ENCODE measurements at places on chromosomes 3 and 15.

DNA sequence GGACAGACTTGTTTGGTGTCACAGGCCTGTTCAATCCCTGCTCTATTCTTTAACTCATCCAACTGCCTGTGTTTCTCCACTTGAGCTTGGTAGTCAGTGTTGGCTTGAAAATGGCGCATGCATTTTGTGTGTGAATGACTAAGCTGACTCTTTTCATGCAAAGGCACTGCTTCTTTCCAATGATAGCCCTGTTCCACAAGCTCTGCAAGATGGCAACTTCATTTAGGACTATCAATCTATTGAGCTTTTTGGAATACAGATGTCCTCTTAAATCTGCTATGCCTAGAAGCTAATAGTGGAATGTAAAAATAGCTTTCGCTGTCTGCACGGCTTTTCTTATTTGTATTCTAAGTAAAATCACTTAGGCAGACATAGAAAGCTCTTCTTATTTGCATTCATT is 33.6 kb upstream of the SYNPR start:
- DNase-seq, result no peak

DNA sequence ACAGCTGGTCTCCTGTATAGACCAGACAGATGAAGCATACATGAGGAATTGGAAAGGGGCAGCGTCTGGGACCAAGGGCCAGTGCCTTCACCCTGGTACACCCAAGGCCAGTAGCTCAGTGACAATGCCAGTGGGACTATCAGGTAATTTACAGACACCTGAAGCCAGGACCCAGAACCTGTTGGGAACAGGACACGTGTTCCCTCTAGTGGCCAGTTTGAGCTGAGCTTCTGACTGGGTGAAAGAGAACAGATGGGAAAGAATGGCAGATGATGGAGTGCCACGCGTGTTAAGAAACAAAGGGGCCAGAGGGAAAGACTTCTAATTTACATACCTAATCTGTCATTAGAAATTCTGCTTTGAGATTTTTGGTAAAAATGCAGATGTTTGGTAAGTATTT is 5.1 kb upstream of the SLC25A38 start:
- no peak for DNase-seq

DNA sequence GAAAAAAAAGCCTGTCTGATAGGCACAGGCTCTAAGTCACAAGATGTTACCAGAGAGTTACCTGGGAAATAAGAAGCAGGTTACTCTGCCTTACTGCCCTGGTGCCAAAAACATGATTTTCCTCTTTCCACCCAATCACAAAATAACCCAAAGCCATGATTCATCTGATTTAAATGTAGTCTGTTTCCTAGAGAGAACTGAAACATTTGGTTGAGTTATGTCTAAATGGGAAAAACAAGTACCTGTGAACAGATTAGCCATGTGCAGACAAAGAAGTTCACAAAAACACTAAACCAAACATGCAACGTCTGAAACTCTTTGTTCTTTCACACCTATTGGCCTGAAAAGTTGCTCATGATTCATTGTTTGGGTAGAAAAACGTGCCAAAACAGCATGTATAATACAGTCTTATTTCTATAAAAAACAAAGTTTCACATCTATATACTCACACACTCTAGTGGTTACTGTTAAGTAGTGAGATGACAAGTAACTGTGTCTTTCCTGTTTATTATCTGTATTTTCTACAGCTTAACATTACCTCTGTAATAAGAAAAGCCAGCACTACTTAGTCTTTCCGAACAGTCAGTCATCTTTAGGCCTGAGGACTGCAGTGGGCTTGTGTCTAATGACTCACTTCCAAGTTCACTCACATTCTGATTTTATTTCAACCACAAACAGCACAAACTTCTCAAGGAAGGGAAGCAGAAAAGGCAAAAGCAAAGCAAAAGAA is 30.2 kb downstream of the FAM174B start:
- DNase-seq, result peak; percentile 30

- no peak for DNase-seq
Observed at GRCh38 chr15:82580713-82581112, 40.5 kb upstream of the RPS17 start.

GRCh38 chr15:89781891-89782618 is 5.9 kb downstream of the MESP2 start:
- peak; percentile 24 for DNase-seq

DNA sequence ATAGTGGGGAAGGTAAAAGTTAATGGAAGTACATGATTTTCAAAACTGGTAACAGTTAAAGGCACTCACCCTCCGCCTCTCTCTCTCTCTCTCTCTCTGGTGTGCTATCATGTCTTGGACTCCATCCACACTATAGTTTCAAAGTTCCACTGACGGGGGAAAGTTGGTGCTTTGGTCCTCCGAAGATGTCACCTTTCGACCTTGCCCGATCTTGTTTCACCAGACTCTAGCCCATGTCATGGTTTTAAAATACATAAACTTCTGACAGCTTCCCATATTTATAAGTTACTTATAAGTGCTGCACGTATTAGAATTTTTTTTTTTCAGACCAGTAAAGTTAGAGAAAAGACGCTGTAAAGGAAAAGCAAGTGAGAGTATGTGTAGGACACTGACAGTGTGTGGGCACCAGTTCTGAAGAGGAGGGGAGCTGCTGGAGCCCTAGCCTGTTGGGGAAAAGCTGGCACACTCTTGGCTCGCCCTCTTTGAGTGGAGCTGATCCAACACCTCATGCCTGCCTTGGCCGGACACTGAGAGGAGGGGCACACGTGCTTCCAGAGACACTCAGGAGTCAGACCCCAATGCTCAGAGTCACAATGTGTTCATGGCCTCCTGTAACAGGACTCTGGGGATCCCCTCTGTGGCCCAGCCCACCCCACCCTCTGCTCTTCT is 200.5 kb upstream of the TPM1 start:
- DNase-seq, result no peak

DNA sequence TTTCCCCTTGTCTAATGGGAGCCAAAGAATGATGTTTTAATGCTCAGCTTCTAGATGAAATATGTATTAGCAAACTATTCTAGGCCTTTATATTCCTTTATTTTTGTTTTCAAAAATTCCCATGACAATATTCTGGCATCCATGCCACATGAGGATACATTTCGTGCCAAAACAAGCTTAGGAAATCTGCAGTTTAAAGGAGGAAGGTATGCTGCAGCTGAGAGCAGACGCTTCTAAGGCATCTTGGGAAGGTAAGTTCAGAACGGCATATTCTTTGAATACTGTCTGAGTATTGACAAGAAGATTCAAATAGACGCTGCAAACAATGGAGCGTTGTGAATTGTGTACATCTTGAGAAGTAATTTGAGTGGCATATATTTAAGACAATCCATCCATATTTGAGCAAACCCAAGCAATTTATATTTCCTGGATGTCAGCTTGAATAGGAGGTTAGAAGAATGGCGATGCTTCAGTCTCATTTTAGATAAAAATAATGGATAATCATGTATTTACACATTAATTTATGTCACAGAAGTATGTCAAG is 158.6 kb downstream of the RAP2B start:
- DNase-seq, result no peak

DNA sequence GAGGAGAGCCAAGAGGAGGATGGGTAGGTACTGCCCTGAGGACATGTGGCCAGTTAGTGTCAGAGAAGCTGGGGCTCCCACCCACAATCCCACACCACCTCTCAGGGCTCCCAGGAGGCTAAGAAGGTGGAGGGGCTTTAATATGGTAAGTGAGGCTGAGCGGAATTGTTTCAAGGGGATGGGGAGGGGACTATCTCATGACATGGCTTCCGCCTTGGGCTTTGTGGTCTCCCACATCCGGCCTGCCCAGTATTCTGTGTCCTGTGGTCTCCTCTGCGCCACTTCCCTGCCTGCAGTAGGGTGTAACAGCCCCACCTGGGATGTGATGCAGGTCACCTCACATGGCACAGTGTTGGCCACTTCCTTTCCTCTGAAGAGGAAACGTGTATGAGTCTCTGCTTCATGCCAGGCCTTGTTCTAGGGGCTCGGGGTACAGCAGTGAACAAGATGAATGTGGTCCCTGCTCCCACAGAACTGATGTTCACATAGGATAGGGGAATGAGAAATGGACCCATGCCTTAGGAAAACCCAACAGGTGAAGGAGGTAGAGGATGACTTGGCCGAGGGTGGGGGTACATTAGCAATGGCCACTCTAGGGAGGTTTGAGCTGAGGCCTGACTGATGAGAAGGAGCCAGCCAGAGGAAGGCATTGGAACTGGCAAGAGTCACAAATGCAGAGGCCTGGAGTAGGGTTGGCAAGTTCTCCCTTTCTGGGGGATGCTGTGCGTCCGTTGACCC is 3.2 kb downstream of the NEIL1 start:
- DNase-seq, result no peak

DNA sequence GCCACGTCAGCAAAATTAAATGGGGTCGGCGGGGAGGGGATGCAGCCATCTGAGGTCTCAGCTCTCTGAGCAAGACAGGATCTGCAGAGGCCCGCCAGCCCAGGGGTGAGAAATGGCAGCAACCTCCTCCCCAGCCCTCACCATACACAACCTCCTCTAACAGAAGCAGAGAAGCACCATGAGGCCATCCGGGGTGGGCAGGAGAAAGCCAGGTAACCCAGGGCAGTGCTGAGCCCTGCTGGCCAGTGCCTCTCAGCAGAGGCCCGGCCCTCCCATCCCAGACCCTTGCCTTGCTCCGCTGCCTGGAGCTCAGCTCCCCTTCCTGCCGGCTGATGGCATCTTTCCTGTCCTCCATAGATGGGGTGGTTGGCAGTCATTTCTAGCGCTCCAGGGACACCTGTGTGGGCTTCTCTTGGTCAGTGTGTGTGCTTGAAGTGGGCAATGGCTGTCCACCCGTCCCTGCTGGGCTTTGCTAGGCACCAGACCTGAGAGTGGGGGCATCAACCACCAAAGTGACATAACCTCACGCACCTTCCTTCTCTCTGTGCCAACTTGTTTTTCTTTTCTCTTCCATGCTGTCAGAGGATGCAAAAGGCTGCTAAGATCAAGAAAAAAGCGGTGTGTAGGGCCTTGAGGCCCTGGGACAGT is 175.8 kb downstream of the NSMCE3 start:
- DNase-seq, result no peak

DNA sequence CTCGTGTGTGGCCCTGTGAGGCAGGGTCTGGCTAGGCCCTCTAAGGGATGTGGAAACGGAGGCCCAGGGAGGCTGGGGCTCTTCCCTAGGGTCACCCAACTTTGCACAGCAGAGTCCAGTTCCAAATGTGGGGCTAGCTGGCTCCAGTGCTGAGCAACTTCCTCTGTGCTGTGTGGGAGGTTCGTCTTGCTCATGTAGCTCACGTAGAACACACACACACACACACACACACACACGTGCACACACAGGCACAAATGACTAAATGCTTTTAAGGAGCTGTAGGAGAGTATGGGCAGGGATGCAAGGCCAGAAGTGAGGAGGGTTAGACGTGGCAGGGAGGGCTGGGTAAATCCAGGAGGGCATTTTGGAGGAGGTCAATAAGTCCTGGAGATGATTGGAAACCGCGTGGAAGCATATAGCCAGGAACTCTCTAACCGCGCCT is 213.8 kb downstream of the RPLP1 start:
- peak; percentile 33 for DNase-seq

DNA sequence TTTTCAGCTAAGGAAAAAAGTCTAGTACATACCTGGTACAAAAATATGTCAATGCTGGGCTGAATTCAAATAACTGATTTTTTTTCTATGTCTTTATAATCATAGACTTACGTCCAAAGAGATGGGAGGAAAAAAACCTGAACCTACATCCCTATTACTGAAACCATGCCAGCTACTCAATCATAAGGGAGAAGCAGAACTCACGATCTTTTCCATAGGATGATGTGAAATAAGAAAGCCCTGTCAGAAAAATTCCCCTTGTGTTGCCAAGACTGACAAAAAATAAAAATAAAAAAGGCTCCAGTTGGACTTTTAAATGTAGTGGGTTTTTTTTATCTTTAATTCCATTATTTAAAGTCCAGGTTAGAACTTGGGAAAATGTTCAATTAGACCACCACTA is 3.3 kb downstream of the MSL2 start:
- DNase-seq, result no peak

GRCh38 chr15:90645873-90646575 is 71.1 kb upstream of the BLM start:
- DNase-seq, result no peak

DNA sequence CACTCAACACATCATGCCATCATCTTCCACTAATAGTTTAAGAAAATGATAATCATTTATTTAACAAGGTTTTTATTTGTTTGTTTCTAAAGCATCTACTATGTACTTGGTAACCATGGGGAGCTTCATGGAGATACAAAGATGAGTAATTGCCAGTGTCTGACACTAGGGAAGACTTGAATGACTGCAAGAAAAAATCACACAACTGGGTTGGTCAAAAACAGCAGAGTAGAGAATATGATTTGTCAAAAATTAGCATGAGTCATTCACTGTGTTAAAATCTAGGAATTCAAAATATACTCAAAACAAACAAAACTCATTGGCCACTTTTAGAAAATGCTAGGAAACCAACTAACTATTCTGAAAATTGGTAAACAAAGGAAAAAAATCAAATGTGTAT is 6.3 kb downstream of the BNC1 start:
- DNase-seq, result peak; percentile 72

DNA sequence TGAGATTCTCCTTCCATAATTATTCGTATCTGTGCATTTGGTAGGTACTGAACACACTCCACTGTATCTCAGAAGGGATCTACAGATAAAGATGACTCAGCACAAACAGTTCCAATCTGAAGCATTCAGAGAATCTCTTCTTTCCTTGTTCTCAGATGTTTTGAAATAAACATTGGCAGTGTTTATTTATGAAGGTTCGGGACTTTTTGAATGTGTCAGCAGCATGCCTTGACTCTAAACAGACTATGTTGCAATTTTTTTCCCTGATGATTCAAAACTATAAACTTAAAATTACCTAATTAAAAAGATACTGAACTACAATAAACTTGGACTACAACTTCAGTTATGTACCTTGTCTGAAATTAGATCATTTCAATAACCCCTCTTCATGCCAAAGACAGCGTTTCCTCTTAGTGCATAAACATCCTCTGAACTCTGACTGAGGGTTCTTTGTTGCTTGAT is 612.9 kb upstream of the TBL1XR1 start:
- DNase-seq, result peak; percentile 64

GRCh38 chr3:88019024-88019423 is 39.8 kb downstream of the CGGBP1 start:
- DNase-seq, result no peak

DNA sequence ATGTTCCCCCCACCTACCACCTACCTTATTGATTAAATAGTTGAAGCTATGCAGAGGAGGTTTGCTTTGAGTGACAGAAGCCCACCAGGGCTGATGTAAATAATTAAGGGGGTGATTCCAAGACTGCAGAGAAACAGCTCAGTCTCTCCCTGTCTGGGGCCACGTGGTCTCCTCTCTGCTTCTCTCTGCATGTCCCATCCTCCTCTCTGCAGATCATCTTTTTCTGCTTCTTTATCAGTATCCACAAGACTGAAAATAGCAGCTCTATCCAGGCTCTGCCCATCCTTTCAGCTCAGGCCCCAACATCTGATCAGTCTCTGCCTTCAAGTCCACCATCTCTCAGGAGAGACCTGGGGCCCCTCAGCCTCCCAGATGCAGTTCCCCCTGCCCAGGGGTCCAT is 110.8 kb downstream of the ANP32A start:
- DNase-seq, result no peak

DNA sequence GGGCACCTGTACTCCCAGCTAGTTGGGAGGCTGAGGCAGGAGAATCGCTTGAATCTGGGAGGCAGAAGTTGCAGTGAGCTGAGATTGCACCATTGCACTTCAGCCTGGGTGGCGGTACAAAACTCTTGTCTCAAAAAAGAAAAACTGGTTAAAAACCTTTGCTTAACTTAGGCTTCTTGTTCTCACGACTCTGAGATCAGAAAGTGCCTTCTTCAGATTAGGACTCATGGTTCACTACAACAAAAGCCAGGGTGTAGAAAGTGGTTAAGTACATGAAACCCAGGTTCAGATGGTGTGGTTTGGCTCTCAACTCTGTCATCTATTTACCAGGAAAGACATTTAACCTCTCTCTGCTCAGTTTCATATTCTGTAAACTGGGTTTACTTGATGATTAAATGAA is 168.4 kb downstream of the TUSC7 start:
- DNase-seq, result no peak
